Inflammatory macrophage treated with lipopolysaccharide for 4 hours (primary cell): ENCODE measurements at places on chromosomes 1 and 21.

GRCh38 chr1:45002650-45003645 lies 8.2 kb downstream of the HECTD3 start:
- DNase-seq = no peak

GRCh38 chr1:199907361-199907760 lies 120.1 kb upstream of the NR5A2 start:
- no peak for DNase-seq

DNA sequence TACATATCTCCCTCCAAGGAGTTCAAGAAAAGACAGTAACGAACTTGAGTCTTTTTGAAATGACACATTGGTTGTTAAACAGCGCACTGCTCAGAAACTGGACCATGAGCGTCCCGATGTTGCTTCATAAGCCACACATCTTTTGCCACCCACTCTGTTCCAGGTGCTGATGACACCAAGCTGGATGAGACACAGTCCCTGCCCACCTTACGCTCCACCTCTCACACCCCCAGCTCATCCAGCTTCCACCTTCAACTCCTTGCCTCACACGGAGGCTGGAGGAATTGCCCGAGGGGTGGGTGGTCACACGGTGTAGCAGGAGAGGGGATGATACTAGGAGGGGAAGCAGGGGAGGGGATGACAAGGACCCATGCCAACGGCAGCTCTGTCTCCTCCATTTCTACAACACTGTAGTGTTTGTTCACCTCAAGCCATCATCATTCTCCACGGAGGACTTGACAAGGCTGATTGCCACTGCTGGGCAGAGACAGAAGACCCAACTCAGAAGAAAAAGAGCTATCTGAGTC lies 148.5 kb upstream of the TNR start:
- DNase-seq = no peak

DNA sequence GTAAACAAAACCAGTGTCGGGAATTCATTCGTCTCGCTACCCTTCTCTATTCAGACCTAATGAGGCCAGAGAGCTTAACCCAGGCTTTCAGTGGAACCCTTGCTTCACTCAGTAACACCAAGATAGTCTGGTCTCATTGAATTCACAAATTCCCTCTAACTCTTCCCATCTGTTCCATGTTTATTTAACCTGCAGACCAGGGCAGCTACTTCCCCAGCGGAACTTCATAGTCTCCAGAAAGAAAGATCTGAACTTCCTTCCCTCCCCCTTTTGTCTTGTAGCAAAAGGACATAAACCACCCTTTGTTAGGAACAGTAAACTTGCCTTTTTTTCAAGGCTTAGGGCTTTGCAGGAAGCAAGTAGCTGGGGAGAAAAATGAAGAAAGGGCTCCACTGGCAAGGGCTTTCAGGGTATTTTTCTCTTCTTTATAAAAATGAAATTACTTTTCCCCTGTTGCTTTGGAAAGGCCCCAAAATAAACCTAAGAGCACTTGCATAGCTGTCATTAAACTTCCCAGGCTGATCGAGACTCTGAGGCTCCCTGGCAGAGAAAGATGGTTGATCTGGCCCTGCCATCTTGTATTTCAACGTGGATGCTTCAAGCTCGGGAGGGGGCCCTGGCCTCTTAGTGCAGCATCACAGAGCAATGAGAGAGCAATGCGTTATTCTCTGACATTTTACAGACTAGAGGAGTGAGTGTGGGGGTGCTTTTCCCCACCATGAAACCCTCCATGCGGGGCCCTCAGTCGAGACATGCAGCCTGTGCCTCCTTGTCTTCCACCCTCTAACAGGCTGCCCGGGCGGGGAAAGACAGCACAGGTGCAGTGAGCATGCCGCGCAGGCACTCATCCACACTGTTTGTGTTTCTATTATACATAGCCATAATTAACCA lies 30.0 kb downstream of the MIS18A start:
- DNase-seq = no peak

DNA sequence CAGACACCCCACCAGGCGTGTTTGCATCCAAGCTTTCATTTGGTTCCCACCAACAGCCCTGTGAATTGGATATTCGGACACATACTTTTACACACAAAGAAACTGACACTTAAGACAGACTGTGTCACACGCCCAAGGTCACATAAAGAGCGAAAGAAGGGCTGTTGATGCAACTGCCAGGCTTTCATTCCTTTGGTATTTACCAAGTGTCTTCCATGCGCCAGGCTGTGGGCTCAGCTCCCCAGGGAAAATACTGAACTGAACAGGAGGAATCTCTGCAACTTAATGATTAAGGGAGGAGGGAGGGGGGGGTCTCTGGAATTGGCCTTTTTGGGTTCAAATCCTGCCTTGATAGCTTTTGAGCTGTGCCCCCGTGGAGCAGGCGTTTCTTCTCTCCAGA lies 122.8 kb downstream of the ACTL8 start:
- DNase-seq = no peak

DNA sequence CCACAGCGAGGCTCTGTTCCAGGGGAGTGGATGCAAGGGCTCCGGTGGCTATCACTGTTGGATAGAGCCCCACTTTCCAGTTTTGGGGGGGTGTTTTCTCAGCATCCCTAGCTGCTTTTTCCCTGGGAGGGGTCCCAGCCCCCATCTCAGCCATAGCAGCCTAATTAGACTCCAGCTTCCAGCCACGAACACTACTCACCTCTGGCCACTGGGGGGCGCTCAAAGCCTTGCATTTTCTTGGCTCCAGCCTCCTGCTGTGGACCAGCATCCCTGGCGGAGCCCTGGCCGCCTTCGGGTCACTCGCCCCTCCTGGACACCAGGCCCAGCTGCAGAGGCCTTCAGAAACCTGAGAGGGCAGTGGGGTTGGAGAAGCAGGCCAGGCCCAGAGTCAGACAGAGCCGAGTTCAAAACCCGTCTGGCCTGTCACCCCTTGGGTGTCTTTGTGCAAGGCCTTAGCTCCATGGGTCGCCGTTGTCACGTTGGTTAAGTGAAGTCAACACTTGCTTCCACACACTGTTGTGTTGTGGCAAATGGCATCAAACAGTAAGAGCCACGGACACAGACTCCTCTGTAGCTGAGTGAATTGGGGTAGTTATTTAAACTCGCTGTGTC lies 93.5 kb upstream of the ACTL8 start:
- DNase-seq = peak; percentile 47

DNA sequence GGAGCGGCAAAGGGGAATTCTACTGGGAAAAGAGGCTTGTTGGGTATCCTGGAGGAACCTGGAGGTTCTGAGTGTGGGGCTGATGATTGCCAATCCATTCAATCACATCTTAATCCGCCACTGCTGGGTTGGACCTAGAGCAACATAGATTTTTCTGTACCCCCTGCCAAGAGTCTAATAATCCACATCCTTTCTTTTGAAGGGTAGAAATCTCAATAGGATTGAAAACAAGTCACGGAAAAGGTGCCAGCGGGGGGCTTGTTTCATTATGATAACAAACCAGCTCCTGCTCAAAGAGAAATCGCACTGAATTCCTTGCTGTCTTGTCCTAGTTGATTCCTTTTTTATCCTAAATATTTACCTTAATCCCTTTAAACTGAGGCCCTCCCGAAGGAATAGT lies 528.5 kb downstream of the ADGRL2 start:
- DNase-seq = no peak

- no peak for DNase-seq
Measured at GRCh38 chr1:46646844-46647243, 21.3 kb downstream of the ATPAF1 start.

DNA sequence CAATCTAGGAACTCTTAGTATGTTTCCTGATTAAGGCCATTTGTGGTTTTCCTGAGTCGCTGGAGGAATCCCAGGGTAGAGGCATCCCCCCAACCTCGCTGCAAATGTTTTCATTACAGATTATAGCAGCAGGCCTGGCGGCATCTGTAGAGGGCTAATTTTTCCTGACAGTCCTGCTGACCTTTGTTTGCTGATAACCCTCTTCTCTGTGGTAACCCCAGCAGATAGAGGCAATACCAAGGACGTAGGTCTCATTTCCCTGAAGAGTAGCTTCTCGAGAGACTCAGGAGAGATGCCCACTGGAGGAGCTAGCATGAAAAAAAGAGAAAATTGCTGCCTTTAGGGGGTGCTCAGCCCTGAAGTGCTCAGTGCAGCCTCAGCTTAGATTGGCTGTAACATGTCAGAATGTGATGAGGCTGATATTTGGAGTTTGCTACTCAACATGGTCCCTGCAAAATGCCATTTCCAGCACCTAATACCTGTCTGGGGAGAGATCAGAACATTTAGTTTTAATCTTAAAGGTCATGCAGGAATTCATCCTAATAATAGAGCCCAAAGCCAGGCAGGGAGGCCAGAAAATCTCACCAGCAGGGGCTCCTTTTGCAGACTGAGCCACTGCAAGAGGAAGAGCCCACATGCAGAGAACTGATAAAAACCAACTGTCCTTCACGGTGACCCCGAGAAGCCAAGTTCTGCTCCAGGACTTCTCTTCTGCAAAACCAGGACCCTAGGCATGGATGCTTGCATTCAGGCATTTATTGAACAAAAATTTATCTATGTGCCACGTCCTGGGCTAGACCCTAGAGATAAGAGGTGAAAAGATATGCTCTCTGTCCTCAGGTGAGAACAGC lies 184.5 kb downstream of the KAZN start:
- DNase-seq = no peak
